Progenitor cell of endocrine pancreas (in vitro differentiated cells): ENCODE measurements at places on chromosomes 7 and 10. TPM values are rescaled to one million over a fixed set of nuclear protein-coding genes. Genes with fewer than 3 reads are reported as not detected.

AMPH gene
- 1.8 and 1.9 TPM in 2 replicates for total RNA-seq

GRCh38 chr7:12581897-12582296 is 11.4 kb downstream of the SCIN start:
- H3K4me1 ChIP-seq = peaks cover 9% of the 10 kb centered on the region
- no peaks in the 10 kb centered on the region for H3K36me3 ChIP-seq
- no peak overlapping the region for H3K27ac ChIP-seq

GRCh38 chr7:7228472-7228871 is 46.1 kb downstream of the C1GALT1 start:
- peaks cover 45% of the 10 kb centered on the region for H3K36me3 ChIP-seq
- H3K27me3 ChIP-seq = no peaks in the 10 kb centered on the region
- no peak overlapping the region for H3K4me3 ChIP-seq
- peaks cover 5% of the 10 kb centered on the region for H3K4me1 ChIP-seq
- H3K27ac ChIP-seq = no peak overlapping the region

DNA sequence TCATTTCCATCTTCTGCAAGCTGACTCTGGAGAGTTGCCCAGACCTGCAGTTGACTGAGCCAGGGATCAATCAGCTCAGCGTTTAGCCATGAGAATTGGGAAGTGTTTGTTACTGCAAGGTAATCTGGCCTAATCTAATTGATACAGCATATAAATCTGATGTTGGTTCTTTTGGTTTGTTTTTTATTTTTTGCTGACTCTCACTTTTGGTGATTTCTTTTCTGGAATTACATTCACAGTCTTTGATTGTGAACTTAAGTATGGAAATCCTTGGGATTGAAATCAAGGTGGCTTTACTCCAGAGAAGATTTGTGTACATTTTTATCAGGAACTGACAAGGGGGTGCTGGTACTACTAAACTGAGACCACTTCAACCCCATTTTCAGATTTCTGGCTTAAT is 1.7 kb upstream of the GIMAP6 start:
- H3K4me3 ChIP-seq = no peak overlapping the region
- no peaks in the 10 kb centered on the region for H3K27me3 ChIP-seq
- no peak overlapping the region for H3K27ac ChIP-seq

DNA sequence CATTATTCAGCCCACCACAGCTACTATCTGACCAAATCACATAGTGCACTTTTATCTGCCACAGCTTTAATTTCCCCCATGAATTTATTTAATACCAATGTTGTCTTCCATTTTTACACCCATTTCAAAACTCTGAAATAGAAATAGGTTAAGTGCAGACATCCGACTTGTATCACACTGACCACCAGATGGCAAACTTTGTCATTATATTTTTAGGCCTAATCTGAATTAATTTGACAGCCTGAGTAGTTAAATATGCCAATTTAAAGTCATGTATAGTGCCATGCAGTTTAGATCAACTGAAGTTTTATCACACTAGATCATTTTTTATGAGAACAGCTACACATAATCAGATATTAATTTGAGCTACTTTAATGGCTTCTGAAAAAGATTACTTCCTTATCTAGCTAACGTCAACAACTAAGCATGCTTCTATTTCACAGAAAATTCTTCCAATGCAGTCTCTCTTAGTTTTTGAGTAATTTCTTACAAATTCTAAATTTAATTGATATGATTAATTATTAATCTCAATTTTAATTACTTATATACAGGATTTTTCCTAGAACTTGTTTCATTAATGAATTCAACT is 566.4 kb downstream of the GFRA1 start:
- H3K36me3 ChIP-seq = no peaks in the 10 kb centered on the region
- no peak overlapping the region for H3K27ac ChIP-seq
- H3K27me3 ChIP-seq = no peaks in the 10 kb centered on the region
- no peaks in the 10 kb centered on the region for H3K4me1 ChIP-seq
- no peak for DNase-seq

SRGN gene
- total RNA-seq = not detected in 2 replicates

SLC16A9 gene
- total RNA-seq = 11.6 and 13.7 TPM in 2 replicates

- no peak overlapping the region for H3K4me3 ChIP-seq
- H3K36me3 ChIP-seq = no peaks in the 10 kb centered on the region
- no peak overlapping the region for H3K27ac ChIP-seq
These were observed 45.8 kb upstream of the SRRM3 start for GRCh38 chr7:76155938-76156337.

GRCh38 chr10:97138174-97138573 is 47.6 kb downstream of the SLIT1 start:
- H3K4me3 ChIP-seq = no peak overlapping the region
- peak overlapping the region; percentile 51 for H3K27ac ChIP-seq
- H3K4me1 ChIP-seq = peaks cover 55% of the 10 kb centered on the region
- DNase-seq = no peak
- H3K27me3 ChIP-seq = no peaks in the 10 kb centered on the region

DNA sequence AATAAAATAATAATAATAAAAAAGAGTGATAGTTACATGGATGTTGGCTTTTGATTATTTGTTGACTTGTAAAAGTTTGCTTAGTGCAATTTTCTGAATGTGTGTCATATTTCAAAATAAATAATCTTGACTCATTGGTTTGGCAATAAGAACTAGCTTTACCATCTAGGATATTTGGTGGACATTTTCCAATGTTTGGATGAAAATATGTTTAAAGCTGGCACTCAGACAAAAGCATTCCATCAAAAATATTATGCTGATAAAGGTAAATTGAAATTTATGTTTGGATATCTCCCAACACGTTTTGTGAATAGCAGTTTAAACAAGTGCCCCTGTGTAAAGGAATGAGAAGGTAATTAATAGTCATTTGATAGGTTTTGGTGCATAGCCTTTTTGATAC is 62.5 kb upstream of the KCNMA1 start:
- H3K4me1 ChIP-seq = peaks cover 3% of the 10 kb centered on the region
- no peak for DNase-seq
- no peaks in the 10 kb centered on the region for H3K36me3 ChIP-seq
- peaks cover 3% of the 10 kb centered on the region for H3K27me3 ChIP-seq
- no peak overlapping the region for H3K4me3 ChIP-seq

GRCh38 chr7:78558566-78558965 is 760.0 kb downstream of the PHTF2 start:
- no peaks in the 10 kb centered on the region for H3K4me1 ChIP-seq
- H3K27ac ChIP-seq = no peak overlapping the region
- no peak overlapping the region for H3K4me3 ChIP-seq
- no peaks in the 10 kb centered on the region for H3K36me3 ChIP-seq

SYNPO2L gene
- 0.07 TPM in 1 of 2 replicates, not detected in the other for total RNA-seq

DNA sequence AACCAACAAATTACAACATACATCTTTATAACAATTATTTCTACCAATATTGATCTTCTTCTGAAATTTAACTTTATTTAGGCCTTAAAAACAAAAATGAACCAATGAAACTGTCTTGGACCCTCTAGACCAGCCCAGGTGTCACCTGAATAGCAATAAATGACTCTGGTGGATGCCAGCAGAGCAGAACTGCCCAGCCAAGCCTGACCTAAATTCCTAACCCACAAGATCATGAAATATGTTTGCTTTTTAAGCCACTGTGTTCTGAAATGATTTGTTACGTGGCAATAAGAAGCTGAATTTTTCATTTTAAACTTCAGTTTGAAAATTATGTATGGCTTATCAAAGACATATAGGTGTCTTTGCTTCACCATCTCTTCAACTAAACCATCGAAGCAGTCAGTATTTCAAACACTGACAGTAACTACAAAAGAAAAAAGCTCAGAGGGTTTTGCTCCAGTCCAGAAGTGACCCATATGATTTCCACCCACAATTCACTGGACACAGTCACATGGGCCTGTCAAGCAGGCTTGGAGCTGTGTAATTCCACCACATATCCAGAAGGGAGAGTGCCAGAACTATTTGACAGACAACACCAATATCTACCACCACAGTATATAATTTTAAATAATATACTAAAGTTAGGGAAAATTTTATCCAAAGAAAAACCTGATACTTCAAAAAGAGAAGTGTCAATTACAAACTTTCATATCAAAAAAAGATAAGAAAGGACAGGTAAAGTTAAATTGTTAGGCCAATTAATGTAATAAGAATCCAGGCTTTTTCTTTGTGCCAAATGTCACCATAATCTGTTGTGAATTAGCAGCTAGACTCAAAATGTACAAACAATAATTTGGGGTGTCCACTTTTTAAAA is 94.5 kb downstream of the KMT2C start:
- peaks cover 1% of the 10 kb centered on the region for H3K36me3 ChIP-seq
- H3K4me3 ChIP-seq = no peak overlapping the region
- peak overlapping the region; percentile 81 for H3K27ac ChIP-seq
- H3K4me1 ChIP-seq = peaks cover 7% of the 10 kb centered on the region
- no peak for DNase-seq

DNA sequence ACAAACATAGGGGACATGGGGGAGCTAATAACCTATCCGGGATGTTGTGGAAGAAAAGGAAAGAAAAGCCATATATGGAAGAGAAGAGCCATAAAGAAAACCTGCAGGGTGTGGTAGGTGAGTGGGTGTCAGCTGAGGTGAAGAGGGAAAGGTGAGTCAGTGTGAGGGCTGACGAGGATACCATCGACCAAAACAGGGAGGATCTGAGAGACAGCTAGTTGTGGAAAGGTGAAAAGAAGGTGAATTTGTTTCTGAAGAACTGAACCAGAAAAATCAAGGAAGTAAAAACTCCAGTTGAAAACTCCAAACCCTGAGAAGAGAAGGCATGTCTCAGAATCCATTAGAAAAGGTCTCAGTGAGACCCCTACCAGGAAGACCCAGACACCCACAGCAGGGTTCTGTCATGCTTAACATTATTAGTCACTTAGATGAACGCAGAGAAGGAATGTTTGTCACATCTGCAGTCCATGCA is 4.1 kb downstream of the BLNK start:
- DNase-seq = no peak
- H3K27me3 ChIP-seq = no peaks in the 10 kb centered on the region
- H3K4me1 ChIP-seq = peaks cover 17% of the 10 kb centered on the region
- H3K27ac ChIP-seq = no peak overlapping the region
- no peaks in the 10 kb centered on the region for H3K36me3 ChIP-seq

VGF gene
- total RNA-seq = 0.96 and 1.8 TPM in 2 replicates

ARMC3 gene
- 4.8 and 7.9 TPM in 2 replicates for total RNA-seq

DNA sequence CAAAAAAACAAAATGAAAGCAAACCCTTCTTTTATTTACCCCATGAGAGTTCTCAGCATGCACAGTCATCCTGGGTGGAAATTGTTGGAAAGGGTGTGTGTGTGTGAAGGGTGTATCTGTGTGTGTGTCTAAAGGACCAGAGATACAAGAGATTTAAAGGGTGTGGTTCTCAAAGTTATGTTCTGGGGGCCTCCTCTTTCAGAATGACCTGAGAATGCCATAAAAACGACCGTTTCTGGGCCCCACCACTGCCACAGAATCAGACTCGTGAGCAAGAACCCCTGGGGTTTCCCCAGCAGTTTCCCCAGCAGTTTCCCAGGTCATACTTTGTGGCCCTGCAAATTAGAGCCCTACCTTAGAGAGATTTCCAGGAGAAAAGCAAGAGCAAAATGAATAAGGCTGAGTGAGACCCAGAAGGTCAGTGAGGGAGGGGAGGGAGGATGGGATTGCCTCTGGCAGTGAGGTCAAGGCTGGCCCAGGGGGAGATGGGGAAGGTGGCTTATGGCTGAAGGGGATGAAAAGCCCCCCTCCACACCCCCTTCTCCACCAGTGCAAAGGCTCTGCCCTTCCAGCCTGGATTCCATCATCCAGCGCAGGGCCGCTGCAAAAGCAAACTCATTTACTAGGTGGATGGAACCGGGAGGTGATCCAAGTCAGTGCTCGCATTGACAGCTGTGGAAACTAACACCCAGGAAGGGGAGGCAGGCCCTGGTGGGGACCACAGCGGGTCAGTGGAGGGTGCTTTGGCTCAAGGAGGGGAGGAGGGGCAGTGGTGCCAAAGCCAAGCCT is 10.2 kb downstream of the PYROXD2 start:
- peaks cover 11% of the 10 kb centered on the region for H3K4me1 ChIP-seq
- no peak overlapping the region for H3K4me3 ChIP-seq

GRCh38 chr7:79451580-79451979 is 1.9 kb downstream of the MAGI2 start:
- peaks cover 19% of the 10 kb centered on the region for H3K4me1 ChIP-seq
- peak overlapping the region; percentile 98 for H3K4me3 ChIP-seq
- H3K27me3 ChIP-seq = peaks cover 33% of the 10 kb centered on the region
